ENCODE measurements at places on chromosomes 3 and 15.

- no peak for DNase-seq
These were observed 25.4 kb upstream of the EDEM1 start for GRCh38 chr3:5162102-5162501.

DNA sequence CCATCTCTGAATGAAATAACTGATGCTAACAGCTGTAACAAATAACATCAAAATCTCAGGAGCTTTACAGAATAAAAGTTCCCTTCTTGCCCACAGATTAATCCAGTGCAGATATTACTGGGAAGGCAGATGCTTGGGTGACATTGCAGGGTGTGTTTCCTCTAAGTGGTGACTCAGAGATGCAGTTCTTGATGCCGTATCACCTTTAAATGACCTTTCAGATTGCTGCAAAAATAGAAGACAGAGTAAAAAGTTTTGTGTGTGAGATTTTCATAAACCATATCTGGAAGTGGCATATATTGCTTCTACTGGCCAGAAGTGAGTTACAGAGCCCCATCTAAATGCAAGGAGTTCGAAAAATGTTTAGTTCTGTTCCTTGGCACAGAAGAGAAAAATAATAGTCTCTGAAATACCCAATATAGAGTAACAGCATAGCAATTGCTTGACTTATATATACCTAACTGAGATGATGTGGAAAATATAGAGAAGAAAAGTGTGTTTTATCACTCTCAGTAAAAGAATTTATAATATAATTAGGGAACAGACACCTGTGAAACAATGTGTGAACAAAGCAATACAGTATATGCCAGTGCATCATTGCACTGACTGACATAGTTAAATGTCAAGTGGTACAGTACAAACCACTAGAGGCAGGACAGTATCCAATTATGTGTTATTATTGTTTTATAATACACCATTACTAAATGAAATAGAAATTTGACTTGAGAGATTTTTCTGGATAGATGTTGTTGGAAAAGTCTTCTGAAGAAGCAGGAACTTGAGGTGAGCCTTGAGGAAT lies 430.7 kb upstream of the CBLB start:
- no peak for DNase-seq

DNA sequence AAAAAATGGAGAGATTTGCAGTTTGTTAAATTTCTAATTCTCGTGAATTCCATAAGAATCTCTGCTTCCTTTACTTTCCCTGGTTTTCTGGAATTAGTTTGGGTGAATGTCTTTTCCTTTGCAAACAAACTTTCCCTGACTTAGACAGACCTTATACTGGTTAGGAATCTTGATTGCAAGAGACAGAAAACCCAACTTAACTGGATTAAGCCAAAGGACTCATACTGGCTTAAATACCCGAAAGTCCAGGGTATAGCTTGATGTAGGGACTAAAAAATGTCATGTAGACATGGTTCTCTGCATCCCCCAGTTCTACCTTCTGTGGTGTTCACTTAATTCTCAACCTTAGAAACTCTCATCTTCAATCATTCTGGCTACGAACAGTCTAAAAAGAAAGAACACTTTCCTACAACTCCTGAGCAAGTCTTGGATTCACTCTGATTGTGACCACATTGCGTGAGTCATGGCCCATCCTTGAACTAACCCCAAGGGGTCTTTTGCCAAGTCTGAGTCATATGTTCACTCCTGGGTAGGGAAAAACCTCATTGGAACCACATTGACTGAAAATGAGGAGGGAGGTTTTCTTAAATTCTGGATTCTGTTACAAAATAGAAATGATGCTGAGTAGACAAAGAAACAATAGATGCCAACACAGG lies 136.0 kb upstream of the DAZL start:
- no peak for DNase-seq

DNA sequence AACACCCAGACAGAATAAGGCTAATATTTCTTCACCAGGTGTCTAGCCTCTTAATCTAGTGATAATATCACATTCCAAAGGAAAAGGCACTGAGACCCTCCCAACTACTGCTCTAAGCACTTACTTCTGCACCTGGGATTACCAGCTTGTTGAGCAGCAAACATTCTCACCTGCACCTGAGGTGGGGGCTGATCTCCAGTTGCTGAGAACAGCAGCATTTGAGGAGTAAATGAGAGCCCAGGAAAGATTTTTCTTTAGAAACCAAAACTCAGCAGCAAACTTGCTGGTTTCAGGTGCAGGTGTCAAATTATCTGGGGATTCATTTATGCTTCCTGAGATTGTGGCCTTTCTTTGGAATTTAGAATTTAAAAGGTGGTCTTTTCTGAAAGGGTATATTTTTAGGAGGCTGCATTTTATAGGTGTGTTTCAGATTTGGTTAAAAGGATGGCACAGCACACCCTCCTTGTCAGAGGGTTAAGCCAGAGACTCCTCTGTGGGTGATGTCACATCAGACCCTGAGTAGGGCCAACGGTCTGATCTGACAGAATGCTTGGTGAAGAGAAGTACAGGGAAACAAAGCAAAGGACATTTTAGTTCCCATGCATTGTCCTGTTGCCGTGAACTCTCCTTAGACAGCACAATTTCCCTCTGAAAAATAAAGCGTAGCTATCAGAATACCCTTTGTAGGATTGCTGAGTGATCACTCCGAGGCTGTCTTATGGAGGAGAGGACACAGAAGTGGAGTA lies 411.0 kb upstream of the ATP11B start:
- DNase-seq = no peak

DNA sequence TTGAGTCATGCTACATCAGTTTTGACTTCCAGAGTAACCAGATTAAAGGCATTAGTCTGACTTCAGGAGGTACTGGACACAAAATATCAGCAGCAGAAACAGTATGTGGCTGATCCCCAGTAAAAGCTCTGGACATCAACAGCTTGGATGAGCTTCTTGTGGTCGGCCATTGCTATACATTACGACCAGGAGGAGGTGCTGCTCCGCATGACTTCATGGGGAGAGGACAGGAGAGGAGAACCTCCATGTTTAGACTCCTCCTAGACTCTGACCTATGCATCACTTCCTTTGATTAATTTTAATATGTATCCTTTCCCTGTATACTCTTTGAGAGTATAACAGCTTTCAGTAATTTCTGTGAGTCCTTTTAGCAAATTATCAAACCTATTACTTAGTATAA lies 285.6 kb upstream of the ARHGEF26 start:
- DNase-seq = no peak

Measured in left lobe of liver (tissue), 2 donors.